ENCODE measurements at places on chromosomes 12 and 14.
A peak's percentile ranks its signal among the peaks of the same experiment; 100 is the strongest.

GRCh38 chr12:67843257-67843656, 146.0 kb upstream of the IFNG-AS1 start:
- no peak for DNase-seq

DNA sequence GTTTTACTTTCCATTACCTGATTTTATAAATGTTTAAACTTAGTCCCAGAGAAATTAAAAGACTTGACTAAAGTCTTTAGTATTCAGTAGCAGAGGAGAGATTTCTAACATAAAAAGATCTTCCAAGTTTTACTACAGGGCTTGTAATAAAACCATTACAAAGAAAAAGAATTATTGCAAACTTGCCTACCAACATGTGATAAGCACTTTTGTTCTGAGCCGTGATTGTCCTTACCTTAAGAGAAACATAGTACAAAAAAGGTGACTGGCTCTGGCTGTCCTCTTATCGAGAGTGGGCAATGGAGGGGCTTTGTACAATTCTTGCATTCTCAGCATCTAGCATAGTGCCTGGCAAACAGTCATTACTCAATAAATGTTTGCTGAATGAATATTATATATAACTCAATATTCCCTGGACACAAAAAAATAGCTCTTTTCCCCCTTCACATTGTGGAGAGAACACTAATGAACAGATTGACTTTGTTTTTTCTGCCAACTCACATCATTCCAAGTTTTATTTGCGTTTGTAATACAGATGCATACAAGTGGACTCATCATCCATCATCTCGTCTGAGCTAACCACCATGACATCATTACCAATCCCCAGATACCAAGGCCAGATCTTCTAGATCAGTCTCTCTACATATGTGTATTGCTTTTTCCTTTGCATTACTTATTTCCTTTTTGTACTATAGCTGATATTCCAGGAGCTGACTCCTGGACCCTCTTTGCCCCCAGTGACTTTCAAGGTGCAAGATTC, 192.8 kb upstream of the EEA1 start:
- DNase-seq = peak; percentile 88

GRCh38 chr14:82091097-82091496, 557.4 kb upstream of the SEL1L start:
- DNase-seq = no peak

DNA sequence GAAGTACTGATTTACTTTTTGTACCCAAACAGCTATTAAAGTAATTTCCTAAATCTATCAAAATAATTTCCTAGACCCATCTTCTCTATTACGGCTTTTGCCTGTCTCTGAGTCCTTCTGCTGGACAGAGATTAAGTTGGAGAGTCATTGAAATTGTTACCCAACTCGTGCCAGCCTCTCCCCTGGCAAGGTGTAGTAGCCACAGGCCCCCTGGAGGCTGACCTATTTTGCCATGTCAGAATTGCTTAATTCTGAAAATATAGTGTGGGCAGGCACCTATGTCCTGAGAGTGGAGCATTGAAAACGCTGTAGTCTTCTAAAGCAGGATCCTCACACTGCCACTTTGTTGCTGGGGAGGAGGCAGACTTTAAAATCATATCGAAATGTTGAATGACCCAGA, 308.2 kb downstream of the GLT1D1 start:
- no peak for DNase-seq

- DNase-seq = no peak
Observed at GRCh38 chr12:121769831-121770301, 23.6 kb downstream of the RHOF start.

DNA sequence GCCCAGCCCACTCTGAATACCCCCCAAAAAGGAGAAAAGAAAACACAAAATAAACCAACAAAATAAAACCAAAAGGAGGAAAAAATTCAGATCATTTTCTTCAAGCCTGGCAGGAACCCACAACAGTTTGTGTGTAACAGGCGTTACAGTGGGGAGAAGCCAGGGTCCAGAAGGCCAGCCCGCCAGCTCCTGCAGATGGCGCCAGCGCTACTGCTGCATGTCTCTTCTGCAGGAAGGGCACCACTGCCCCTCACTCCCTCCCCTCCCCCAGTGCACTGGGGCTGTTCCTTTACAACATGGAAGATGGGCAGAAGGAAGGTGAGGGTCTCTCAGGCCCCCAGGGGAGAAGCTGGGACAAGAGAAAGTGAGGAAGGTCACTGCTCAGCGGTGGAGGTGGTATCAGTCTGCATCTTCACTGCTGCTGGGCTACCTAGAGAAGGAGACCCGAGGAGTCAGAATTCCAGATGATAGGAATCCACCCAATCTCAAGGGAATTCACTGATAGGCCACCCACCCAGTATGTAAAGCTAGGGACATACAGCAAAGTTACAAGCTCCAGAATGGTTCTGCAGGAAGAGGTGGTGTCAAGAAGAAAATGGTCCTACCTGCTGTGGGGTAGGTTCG, 2.3 kb upstream of the NOP2 start:
- DNase-seq = peak; percentile 29

Data from fibroblast of lung (primary cell).